ENCODE measurements at places on chromosomes 12 and 14.

- DNase-seq, result no peak
These were observed 90.8 kb downstream of the NTF3 start for GRCh38 chr12:5522432-5523335.

GRCh38 chr12:100576331-100577036, 3.0 kb downstream of the GAS2L3 start:
- DNase-seq, result no peak

GRCh38 chr14:102594514-102595175, 2.2 kb downstream of the RCOR1 start:
- no peak for DNase-seq

DNA sequence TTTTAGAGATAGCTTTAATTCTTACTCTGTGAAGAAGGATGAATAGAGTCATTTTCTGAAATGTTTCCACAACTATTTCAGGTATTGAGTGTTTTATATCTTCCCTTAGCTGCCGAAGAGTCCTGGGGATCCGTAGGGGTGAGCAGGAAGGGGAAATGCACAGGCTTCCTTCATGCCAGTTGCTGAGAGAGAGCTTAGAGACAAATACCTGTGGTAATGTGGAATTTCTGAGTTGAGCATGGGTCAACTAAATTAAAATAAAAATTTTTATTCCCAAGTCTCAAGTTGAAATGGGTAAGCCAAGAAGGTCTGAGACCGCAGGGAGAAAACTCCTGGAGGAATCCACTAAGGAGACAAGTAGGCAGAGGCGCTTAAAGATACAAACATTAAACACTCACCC, 185.7 kb downstream of the DAD1 start:
- no peak for DNase-seq

DNA sequence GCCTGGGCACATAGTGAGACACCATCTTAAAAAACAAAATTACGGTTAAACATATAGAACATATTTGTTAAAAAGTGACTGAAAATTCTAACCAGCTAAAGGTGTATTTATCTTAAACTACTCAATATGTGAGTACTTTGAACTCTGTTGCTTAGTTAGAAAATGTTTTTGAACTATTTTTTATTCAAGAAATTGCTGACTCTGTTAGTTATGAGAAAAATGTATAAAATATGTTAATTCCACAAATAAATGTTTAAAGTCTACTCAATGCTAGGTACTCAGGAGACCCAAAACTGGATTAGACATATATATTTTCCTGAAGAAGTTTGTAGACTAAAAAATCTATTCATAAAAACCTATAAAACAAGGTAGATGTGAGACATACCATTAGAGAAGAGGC, 23.0 kb upstream of the GPR33 start:
- DNase-seq, result no peak

GRCh38 chr12:65526311-65526710, 247.8 kb downstream of the MSRB3 start:
- DNase-seq, result no peak

Data from iPS DF 6.9 (cell line).